ENCODE measurements at places on chromosomes 16 and 17. TPM values are rescaled to one million over a fixed set of nuclear protein-coding genes. Genes with fewer than 3 reads are reported as not detected.

GRCh38 chr16:86372193-86372592, 138.1 kb upstream of the FOXF1 start:
- no peaks in the 10 kb centered on the region for H3K4me1 ChIP-seq
- no peak overlapping the region for H3K27ac ChIP-seq
- no peak for DNase-seq
- H3K36me3 ChIP-seq = no peaks in the 10 kb centered on the region
- no peaks in the 10 kb centered on the region for H3K27me3 ChIP-seq

SLC13A5 gene
- total RNA-seq = 0.63 TPM

- no peak for DNase-seq
- H3K27ac ChIP-seq = peak within 1 kb of the TSS; percentile 13
- no peaks in the 10 kb centered on the region for H3K4me1 ChIP-seq
- H3K4me3 ChIP-seq = no peak within 1 kb of the TSS
These were observed at the start of gene ABCA10 for GRCh38 chr17:69228576-69228975. TSS of gene ABCA10 (minus strand) at chr17:69228824. CDS start at chr17:69225358, 3,466 bp downstream.

CACNG5 gene
- not detected for total RNA-seq

DNA sequence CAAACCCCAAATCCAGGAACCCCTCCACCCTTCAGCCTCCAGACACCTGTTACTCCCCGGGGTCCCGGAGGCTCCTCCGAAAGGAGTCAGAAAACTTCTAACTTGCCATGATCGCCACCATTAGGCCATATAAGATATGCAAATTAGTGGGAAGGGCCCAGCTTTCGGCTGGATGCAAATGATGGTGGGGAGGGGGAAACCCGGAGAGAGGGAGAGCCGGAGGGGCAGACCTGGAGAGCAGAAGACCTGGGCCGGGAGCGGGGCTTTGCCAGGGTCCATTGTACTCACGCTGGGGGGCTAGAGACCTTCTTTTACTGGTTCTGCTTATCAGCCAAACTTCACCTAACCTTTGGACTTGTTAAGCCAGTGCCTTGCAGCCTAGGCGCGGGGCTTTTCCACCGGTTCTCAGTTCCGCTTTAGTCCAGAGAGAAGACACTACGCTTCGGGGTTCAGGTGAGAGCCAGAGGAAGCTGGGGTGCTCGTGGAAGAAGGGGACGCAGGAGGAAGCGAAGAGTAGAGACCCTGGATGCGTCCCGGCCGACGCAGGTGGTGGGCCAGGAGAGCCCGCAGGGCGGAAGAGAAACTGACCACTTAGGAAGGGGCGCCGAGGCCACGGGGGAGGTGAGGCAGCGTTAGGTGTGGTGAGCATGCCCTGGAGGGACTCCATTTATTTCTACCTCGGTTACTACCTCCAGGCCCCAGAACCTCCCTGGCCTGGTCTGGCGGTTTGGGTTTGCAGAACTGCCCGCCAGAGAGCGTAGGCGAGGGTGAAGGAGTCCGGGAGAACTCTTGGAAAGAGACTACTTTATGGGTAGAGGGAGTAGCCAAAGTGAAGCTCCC, at the start of gene HNF1B:
Gene HNF1B, minus strand, starts transcription at position 99 of the 840 bp plus-strand sequence. CDS start 175 bp downstream, outside the sequence.
- peaks cover 40% of the 10 kb centered on the region for H3K27me3 ChIP-seq
- no peaks in the 10 kb centered on the region for H3K36me3 ChIP-seq
- no peak for DNase-seq
- peaks cover 33% of the 10 kb centered on the region for H3K4me1 ChIP-seq
- no peak within 1 kb of the TSS for H3K27ac ChIP-seq

SULT1A2 gene
- 17.7 TPM for total RNA-seq

PRSS36 gene
- 2.2 TPM for total RNA-seq

- no peaks in the 10 kb centered on the region for H3K36me3 ChIP-seq
- H3K4me1 ChIP-seq = peaks cover 16% of the 10 kb centered on the region
- no peaks in the 10 kb centered on the region for H3K27me3 ChIP-seq
These were observed 15.7 kb downstream of the FAM117A start for GRCh38 chr17:49748223-49748622.

DNA sequence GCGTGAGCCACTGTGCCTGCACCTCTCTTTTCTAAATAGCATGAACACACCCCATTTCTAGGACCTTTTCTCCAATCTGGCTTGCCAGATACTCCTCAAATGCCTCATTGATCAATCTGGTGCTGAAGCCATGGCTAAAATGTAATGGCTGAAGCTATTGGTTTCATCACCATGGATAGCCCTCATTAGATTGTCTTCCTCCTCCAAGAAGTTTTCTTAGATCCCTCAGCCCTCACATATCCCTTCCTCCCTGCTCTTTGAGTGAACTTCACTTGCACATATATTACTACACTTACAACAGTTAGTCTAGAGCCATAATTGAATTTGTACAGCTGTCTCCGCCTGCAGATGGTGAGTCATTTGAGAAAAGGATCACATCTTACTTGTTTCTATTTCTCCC, 77.9 kb upstream of the TOX3 start:
- H3K27ac ChIP-seq = no peak overlapping the region
- no peak for DNase-seq
- no peaks in the 10 kb centered on the region for H3K36me3 ChIP-seq
- no peaks in the 10 kb centered on the region for H3K4me1 ChIP-seq

- H3K4me3 ChIP-seq = no peak overlapping the region
- H3K4me1 ChIP-seq = no peaks in the 10 kb centered on the region
- H3K36me3 ChIP-seq = no peaks in the 10 kb centered on the region
- no peak overlapping the region for H3K27ac ChIP-seq
- DNase-seq = no peak
These were observed 610.7 kb downstream of the KCNJ2 start for GRCh38 chr17:70780031-70780430.

SCARF1 gene
- 31.6 TPM for total RNA-seq

ACSM5 gene
- 5.6 TPM for total RNA-seq

- H3K4me1 ChIP-seq = no peaks in the 10 kb centered on the region
- H3K36me3 ChIP-seq = no peaks in the 10 kb centered on the region
- H3K27ac ChIP-seq = no peak overlapping the region
- no peak for DNase-seq
- no peaks in the 10 kb centered on the region for H3K27me3 ChIP-seq
These were observed 55.5 kb upstream of the RPL38 start for GRCh38 chr17:74147966-74148365.

DNA sequence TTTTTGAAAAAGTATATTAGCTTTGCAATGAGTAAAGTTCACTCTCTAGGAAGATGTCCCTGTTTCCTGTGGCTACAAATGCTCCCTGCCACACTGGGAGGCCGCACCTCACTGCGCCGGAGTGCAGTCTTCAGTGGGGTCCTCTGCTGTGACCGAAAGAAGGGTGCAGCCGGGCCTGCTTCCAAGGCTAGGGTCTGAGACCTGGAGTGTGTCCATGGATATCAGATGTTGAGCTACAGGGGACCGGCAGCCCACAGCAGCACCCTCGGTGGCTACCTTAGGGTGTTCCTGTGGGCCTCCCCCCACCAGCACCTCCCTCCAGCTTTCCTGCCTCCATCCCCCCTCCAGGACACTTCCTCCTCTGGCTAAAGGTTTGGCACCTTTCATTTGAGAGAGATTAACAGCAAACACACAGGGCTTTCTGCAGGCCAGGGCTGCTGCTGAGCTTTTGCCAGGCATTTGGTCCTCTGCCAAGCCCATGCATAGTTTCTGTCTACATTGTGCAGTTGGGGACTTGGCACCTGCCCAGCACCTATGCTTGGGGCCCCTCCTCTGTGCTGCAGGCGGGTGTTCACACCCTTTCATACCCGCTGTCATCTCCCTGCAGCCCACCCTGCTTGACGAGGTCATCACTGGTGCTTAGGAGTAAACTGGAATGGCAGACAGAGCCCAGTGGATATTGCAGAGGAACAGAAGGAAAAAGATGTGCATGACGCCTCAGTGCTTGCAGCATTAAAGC, 33.8 kb upstream of the CRISPLD2 start:
- peaks cover 29% of the 10 kb centered on the region for H3K4me1 ChIP-seq
- H3K27ac ChIP-seq = peak overlapping the region; percentile 63
- no peaks in the 10 kb centered on the region for H3K27me3 ChIP-seq

- no peaks in the 10 kb centered on the region for H3K4me1 ChIP-seq
- DNase-seq = no peak
- no peak overlapping the region for H3K4me3 ChIP-seq
These were observed 71.1 kb upstream of the DNAH17 start for GRCh38 chr17:78648293-78648692.

DNA sequence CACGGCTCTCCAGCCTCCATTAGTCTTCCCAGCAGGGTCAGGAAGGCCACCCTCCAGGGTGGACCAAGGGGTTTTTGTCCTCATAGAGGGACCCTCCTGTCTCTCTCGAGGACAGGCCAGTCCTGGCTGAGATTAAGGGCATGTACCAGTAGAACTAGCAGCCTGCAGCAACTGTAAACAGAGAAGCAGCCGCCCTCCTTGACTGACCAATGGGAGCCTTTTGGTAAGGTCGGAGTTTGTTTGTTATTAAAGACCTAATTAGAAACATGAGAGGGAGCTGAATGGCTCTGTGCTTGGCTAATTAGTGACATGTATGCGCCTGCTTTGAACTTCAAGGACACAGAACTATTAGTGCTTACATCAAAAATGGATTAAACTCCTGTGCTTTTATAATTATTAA, 80.0 kb downstream of the CCDC182 start:
- no peaks in the 10 kb centered on the region for H3K27me3 ChIP-seq
- H3K4me1 ChIP-seq = peaks cover 29% of the 10 kb centered on the region
- H3K27ac ChIP-seq = no peak overlapping the region
- no peaks in the 10 kb centered on the region for H3K36me3 ChIP-seq
- H3K4me3 ChIP-seq = no peak overlapping the region

GRCh38 chr17:17425591-17425990, 51.2 kb upstream of the MED9 start:
- peak overlapping the region; percentile 52 for H3K27ac ChIP-seq
- peak; percentile 38 for DNase-seq
- no peaks in the 10 kb centered on the region for H3K27me3 ChIP-seq
- H3K4me1 ChIP-seq = peaks cover 7% of the 10 kb centered on the region

GRCh38 chr17:57750109-57750871, 5.2 kb upstream of the CCDC182 start:
- H3K27me3 ChIP-seq = no peaks in the 10 kb centered on the region
- H3K4me1 ChIP-seq = no peaks in the 10 kb centered on the region

DNA sequence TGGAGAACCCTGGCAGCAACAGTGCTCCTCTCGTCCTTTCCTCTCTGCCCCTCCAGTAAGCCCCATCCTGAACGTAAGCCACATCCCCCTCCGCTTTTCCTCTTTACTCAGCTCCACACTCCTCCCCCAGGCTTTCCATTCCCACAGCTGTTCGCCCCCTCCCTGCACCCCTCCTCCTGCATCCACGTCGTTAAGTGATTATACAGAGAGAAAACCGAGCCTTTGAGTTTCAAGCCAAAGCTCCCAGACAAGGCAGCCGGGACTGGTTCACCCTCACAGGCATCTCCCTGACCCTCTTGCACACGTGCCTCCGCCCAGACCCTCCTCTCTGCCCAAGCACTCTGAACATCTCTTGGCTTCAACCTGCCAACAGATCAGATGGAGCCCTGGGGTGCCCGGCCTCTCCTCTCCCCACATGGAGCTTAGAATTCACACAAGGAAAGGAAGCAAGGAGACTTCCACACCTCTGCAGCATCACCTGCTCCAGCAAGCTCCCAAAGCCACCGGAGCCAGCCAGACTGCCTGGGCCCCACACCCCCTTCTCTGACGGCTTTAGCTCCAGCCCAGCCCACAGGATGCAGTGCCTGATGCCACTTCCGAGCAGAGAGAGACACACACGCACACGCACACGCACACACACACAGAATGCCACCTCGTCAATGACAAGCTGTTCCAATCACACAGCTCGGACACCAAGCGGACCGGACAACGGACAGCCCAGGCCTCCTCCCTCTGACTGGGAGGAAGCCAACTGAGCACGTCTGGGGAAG, 99.9 kb upstream of the CCL2 start:
- no peaks in the 10 kb centered on the region for H3K36me3 ChIP-seq
- peaks cover 5% of the 10 kb centered on the region for H3K4me1 ChIP-seq
- H3K4me3 ChIP-seq = no peak overlapping the region
- no peak overlapping the region for H3K27ac ChIP-seq

TNS4 gene
- total RNA-seq = 24.7 TPM

TAF1C gene
- total RNA-seq = 64.2 TPM

GRCh38 chr17:8292639-8293395, 2.4 kb downstream of the SLC25A35 start:
- H3K36me3 ChIP-seq = no peaks in the 10 kb centered on the region
- H3K4me3 ChIP-seq = no peak overlapping the region
- H3K27ac ChIP-seq = no peak overlapping the region
- H3K27me3 ChIP-seq = no peaks in the 10 kb centered on the region
- no peak for DNase-seq
- H3K4me1 ChIP-seq = peaks cover 11% of the 10 kb centered on the region

DNA sequence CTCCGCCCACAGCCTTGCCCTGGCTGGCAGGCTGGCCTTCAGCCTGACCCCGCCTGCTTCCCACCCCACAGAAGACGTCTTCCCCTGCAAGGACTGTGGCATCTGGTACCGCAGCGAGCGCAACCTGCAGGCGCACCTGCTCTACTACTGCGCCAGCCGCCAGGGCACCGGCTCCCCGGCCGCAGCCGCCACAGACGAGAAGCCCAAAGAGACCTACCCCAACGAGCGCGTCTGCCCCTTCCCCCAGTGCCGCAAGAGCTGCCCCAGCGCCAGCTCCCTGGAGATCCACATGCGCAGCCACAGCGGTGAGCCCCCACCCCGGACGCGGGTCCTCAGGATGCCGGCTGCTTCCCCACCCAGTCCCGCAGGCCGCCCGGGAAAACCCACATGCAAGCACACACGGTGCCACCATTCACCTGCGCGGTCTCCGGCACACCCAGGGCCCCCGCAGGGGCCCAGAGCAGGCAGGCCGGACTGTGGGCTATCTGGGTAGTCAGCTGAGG, 38.2 kb upstream of the ZC3H18 start:
- H3K4me1 ChIP-seq = peaks cover 30% of the 10 kb centered on the region
- no peak overlapping the region for H3K27ac ChIP-seq
- no peaks in the 10 kb centered on the region for H3K36me3 ChIP-seq
- no peak overlapping the region for H3K4me3 ChIP-seq
- no peaks in the 10 kb centered on the region for H3K27me3 ChIP-seq

SYNGR2 gene
- total RNA-seq = 59.1 TPM

Measured in thyroid gland (tissue), 4 donors.